DND-41 (cell line): ENCODE measurements at places on chromosomes 5 and 9.

GRCh38 chr9:98332405-98332831 is 77.0 kb upstream of the TBC1D2 start:
- no peak for DNase-seq
- no peak overlapping the region for H3K27ac ChIP-seq
- H3K27me3 ChIP-seq = no peaks in the 10 kb centered on the region
- H3K36me3 ChIP-seq = no peaks in the 10 kb centered on the region
- no peak overlapping the region for H3K4me3 ChIP-seq
- no peaks in the 10 kb centered on the region for H3K4me1 ChIP-seq

DNA sequence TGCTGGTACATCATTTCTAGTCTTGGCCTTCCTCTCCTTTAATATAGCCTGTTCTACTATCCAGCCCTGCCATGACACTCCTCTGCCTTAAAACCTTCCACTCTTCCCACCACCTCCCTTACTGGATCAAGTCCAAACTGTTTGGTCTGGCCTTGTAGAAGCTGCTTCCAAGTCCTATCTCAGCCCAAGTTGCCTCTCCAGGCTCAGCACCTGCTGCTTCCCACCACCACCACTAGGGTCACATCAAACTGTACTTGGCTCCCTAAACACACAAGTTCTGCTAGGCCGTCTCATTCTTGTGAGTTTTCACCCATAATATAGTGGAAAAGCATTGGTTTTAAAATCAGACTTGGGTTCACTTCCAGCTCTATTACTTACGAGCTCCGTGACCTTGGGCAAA is 1.4 kb downstream of the NDUFA8 start:
- peak overlapping the region; percentile 25; the same call in 1 of the 2 replicates for H3K4me3 ChIP-seq
- H3K4me1 ChIP-seq = peaks cover 26% of the 10 kb centered on the region
- no peaks in the 10 kb centered on the region for H3K36me3 ChIP-seq
- no peak overlapping the region for H3K27ac ChIP-seq
- DNase-seq = peak; percentile 47
- no peaks in the 10 kb centered on the region for H3K27me3 ChIP-seq

- no peak overlapping the region for H3K4me3 ChIP-seq
- no peaks in the 10 kb centered on the region for H3K4me1 ChIP-seq
- DNase-seq = no peak
- H3K27ac ChIP-seq = no peak overlapping the region
- H3K36me3 ChIP-seq = no peaks in the 10 kb centered on the region
- H3K27me3 ChIP-seq = peaks cover 13% of the 10 kb centered on the region
These were observed 42.4 kb downstream of the C5orf15 start for GRCh38 chr5:133925866-133926488.

DNA sequence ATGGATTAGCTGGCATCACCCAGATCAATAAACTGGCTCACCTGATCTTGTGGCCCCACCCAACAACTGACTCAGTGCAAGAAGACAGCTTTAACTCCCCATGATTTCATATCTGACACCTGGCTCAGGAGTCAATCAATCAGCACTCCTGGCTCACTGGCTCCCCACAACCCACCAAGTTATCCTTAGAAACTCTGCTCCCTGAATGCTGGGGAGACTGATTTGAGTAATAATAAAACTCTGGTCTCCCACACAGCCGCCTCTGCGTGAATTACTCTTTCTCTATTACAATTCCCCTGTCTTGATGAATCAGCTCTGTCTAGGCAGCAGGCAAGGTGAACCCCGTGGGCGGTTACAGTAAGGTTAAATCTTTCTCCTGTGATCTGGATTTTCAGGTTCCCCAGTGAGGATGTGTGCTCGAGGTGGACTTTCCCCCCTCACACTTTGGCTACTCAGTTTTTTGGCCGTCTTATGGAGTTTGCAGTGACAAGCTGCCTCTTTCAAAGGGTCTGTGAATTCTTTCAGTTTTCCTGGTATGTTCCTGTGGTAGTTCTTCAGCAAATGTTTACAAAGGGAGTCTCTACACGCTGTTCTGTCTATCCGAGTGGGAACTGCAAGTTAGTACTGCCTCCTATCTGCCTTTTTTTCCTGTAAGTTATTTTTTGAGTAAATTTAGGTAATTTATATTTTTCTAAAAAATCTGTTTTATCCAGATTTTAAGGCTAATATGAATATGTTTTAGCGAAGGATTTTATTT is 500.2 kb upstream of the NUDT12 start:
- H3K36me3 ChIP-seq = no peaks in the 10 kb centered on the region
- no peak overlapping the region for H3K4me3 ChIP-seq
- DNase-seq = no peak
- no peaks in the 10 kb centered on the region for H3K27me3 ChIP-seq
- H3K4me1 ChIP-seq = no peaks in the 10 kb centered on the region

- H3K4me3 ChIP-seq = no peak overlapping the region
- no peaks in the 10 kb centered on the region for H3K27me3 ChIP-seq
- DNase-seq = no peak
- H3K36me3 ChIP-seq = no peaks in the 10 kb centered on the region
These were observed 133.4 kb downstream of the PALM2AKAP2 start for GRCh38 chr9:109913461-109913810.

DNA sequence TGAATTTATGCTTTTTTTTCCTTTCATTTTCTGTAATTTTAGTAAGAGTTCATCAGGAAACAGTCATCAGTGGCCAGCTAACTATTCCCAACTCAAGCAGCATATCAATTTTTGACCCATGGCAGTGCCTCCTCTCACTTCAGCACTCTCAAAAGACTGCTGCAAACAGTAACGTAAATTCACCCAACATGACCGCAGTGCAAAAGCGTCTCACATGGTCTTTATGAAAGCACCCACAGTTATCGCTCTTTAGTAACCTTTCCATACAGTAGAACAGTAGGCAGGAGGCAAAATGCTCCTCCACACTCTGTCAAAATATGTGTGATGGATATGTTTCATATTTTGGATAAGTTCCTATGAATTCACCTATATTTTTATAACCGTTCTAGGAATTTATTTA is 48.6 kb downstream of the PARP8 start:
- no peaks in the 10 kb centered on the region for H3K36me3 ChIP-seq
- DNase-seq = no peak
- H3K27ac ChIP-seq = no peak overlapping the region
- no peak overlapping the region for H3K4me3 ChIP-seq
- H3K4me1 ChIP-seq = peaks cover 30% of the 10 kb centered on the region
